ENCODE measurements at places on chromosomes 6 and 20.

DNA sequence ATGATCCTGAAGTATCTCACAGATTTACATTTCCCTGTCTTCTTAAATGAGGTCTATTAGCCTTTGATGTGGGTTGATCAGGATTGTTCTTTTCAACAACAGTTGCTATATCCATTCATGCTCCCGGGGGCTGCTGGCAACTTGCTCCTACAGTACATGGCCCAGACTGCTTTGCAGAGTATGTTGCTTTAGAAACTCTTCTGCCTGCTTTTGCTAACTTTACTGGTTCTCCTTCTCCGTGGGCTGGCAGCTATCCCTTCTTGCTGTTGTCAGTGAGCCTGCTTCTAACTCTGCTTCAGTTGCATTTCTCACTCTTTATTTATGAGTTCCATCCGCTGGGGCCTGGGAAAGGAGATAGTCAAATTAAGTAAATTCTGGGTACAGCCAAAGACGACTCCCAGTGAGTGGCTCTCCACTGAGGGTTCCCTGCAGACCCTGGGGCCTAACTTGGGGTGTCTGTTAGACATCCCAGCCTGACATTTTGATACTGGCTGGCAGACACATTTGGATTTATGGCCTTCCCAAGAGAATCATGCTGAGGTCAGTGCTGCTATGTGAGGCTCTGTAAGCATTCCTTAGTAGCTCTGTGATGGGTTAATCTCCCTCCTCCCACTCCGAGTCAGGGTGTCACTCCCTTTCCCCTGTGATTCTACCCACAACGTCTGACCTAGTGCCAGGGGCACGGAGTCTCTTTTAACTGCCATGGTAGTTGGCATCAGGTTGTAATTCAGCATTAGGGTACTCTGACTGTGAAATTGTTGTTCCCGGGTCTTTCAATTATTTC, 73.6 kb downstream of the SLX4IP start:
- DNase-seq: no peak

GRCh38 chr20:25288291-25289181, 40.7 kb downstream of the PYGB start:
- DNase-seq: no peak

GRCh38 chr6:114862819-114863218, 520.0 kb upstream of the HS3ST5 start:
- no peak for DNase-seq

- DNase-seq: no peak
These were observed 213.6 kb upstream of the PREP start for GRCh38 chr6:105616521-105616920.

Measured in NK-92 treated with Interleukin-12 subunit alpha and Interleukin-12 subunit beta, amount 100 ng/mL, for 24 hours (cell line).